Stimulated activated CD4-positive, alpha-beta T cell treated with anti-CD3 and anti-CD28 coated beads, Interleukin-15, amount 100 ng/mL, for 48 hours (primary cell): ENCODE measurements at places on chromosomes 5 and 9.

GRCh38 chr5:112329419-112330090, 89.5 kb downstream of the EPB41L4A start:
- no peak for DNase-seq

DNA sequence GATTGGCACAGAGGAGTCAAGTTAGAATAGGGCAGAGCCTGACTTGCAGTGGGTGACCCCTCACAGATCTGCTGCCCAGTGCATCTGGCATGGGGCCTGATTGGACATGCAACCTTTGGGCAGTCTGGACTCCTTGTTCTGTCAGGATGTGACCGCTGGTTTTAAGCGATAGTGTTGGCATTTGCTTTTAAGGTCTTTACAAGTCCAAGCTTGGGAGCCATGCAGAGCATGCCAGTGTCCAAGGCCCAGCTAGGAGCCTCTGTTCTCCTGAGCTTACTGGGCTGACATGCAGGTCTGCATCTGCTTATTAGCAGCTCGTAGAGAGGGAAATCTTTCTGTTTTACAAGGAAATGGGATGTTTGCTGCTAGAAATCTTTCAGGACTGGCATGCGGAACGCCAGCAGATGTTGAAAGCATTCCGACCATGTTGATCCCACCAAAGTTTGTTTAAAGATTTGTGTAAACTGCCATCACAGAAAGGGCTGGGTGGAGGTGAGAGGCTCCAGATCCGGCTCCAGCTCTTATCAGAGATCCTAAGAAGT, 27.5 kb downstream of the GADD45G start:
- no peak for DNase-seq

GRCh38 chr5:79241535-79241979, 5.6 kb downstream of the JMY start:
- no peak for DNase-seq

GRCh38 chr9:4979239-4979638, 5.8 kb upstream of the JAK2 start:
- DNase-seq, result no peak

DNA sequence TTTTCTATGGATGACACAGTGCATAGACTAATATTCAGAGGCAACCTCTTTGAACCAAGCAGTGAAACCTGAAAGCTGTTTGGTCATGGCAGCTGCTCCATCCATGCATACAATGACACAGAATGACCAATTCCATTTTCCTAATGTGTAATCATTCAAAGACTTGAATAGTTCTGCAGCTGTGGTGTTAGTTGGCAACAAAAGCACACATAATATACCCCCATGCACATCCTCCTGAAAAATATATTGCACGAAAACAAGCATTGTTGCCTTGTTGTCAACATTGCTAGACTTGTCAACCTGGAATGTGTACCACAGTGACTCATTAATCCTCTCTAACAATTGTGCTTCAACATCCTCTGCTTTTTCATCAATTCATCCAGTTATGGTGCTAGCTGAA, 71.0 kb upstream of the SEMA6A start:
- no peak for DNase-seq
